Effector memory CD4-positive, alpha-beta T cell (primary cell): ENCODE measurements at places on chromosomes 7 and 10.

DNA sequence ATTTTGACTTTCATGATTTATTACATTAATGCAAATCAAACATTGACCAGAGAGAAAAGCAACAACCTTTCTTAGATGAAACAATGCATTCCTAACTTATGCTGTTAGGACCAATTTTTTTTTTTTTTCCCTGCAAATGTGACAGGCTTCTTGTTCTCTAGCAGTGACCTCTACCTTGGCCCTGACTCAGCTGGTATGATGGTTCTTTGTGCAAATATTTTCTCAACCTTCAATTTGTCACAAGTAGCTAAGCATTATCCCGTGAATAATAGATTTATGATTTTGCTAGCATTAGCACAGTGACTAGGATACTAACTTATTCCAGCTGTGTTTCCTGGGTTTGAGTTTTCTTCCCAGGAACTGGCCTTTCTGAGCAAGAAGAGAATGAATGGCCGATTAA lies 64.9 kb downstream of the PPP1R9A start:
- H3K27me3 ChIP-seq, result no peaks in the 10 kb centered on the region
- no peak overlapping the region for H3K4me3 ChIP-seq

DNA sequence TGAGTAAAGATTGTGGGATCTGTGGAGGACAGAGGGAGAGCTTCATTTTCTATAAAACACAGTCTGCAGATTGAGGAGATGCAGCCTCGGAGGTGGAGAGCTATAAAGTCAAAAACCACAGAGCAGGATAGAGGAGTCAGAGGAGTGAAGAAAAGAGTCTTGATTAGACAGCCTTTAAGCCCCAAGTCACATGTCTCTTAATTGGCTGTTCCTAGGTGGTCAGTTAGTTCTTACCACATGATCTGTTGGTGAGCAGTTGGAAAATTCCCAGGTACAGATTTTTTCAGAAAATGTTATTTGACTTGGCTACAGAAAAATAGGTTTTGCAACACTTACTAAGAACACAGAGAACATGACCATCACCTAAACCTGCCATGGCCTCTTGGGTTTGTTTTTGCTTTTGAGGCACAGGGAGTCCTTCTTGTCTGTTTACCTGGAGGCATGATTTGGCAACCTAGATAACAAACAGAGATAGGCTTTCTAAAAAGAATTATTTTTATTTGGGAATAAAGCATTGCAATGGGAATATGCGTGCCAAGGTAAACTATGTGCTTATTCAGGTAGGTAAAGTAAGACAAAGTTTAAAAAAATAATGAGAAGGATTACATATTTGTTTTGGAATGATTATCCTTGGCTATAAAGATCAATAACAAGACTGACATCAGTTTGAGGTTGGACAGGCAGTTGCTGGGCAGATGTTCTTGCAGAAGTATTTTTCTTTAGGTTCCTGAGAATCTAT lies 604 bp upstream of the CYP3A43 start:
- no peaks in the 10 kb centered on the region for H3K27me3 ChIP-seq
- no peak for DNase-seq
- H3K27ac ChIP-seq, result no peak overlapping the region
- no peak overlapping the region for H3K4me3 ChIP-seq
- H3K4me1 ChIP-seq, result no peaks in the 10 kb centered on the region

DNA sequence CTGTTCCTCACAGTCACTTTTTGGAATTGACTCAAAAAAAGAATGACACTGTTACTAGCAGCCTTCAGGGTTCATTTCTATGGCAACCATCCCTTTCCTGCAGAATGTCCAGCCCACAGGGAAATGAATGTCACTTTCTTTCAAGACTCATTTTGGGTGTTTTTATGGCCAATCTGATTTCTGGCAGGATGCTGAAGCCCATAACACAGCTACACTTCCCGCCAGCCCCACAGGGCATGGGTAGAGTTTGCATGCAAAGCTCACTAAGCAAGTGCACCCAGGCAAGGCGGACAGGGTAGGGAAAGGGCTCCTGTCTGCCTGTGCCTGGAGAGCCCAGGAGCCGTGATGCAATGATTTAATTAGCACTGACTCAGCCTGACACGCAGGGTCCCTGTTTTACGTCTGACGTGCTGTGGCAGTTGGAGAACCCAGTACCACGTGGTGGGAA lies 26.1 kb upstream of the GPAM start:
- no peak overlapping the region for H3K4me3 ChIP-seq
- no peaks in the 10 kb centered on the region for H3K4me1 ChIP-seq
- H3K27me3 ChIP-seq, result no peaks in the 10 kb centered on the region
- H3K36me3 ChIP-seq, result no peaks in the 10 kb centered on the region

DNA sequence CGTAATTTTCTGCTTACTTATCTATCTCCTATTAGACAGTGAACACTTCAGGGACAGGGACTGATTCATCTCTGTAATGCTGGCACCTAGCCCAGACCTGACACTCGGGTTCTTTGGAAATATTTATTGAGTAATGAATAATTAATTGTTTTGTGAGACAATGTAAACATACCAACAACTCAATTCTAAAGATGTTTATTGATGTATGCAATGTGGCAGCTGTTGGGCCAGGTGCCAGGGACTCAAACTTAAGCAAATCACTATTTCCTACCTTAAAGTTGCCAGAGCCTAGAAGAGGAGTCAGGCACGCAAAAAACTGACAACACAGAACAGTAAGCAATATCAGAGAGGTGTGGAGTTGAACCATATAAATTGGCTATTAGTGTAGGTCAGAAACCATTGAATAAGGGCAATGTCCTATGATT lies 63.6 kb upstream of the BMPER start:
- no peak for DNase-seq
- no peak overlapping the region for H3K4me3 ChIP-seq
- H3K36me3 ChIP-seq, result no peaks in the 10 kb centered on the region
- H3K27ac ChIP-seq, result no peak overlapping the region
- no peaks in the 10 kb centered on the region for H3K27me3 ChIP-seq

- no peaks in the 10 kb centered on the region for H3K27me3 ChIP-seq
- H3K36me3 ChIP-seq, result no peaks in the 10 kb centered on the region
- DNase-seq, result no peak
- H3K4me3 ChIP-seq, result no peak overlapping the region
Measured at GRCh38 chr10:5512331-5512730, 12.4 kb upstream of the CALML3 start.

- H3K27ac ChIP-seq, result no peak overlapping the region
- H3K27me3 ChIP-seq, result no peaks in the 10 kb centered on the region
- H3K4me3 ChIP-seq, result no peak overlapping the region
- no peaks in the 10 kb centered on the region for H3K4me1 ChIP-seq
- DNase-seq, result no peak
Measured at GRCh38 chr10:102313221-102313896, 68.0 kb downstream of the GBF1 start.

- H3K27me3 ChIP-seq, result no peaks in the 10 kb centered on the region
- DNase-seq, result no peak
- no peak overlapping the region for H3K4me3 ChIP-seq
- H3K27ac ChIP-seq, result no peak overlapping the region
Measured at GRCh38 chr10:112258407-112258806, 24.8 kb upstream of the TECTB start.

DNA sequence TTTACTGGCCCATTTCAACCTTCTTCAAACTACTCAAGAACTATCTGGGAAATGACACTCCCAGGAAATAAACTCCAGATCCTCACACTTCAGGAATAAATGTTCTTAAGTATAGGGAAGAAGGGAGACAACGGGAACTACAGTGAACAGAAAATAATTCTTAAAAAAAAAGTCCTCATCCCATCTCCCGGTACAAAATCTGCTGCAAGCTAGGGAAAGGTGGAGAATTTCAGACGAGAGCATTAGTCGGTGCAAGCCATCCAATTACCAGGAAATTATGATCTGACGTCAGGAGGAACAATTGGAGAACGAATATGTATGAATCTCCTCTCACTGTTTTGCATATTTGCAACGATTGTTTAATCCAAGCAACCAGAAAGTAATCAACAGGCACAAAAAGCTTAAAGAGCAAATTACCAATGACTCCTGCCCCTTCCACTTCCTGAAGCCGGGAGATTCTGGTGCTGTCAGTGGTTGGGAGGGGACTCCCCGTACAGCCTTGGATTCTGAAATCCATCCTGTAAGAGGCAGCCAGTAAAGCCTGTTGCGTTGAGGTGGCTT lies 15.1 kb upstream of the GATA3 start:
- H3K27me3 ChIP-seq, result peaks cover 93% of the 10 kb centered on the region
- H3K4me3 ChIP-seq, result no peak overlapping the region
- DNase-seq, result no peak
- no peak overlapping the region for H3K27ac ChIP-seq
- no peaks in the 10 kb centered on the region for H3K36me3 ChIP-seq

DNA sequence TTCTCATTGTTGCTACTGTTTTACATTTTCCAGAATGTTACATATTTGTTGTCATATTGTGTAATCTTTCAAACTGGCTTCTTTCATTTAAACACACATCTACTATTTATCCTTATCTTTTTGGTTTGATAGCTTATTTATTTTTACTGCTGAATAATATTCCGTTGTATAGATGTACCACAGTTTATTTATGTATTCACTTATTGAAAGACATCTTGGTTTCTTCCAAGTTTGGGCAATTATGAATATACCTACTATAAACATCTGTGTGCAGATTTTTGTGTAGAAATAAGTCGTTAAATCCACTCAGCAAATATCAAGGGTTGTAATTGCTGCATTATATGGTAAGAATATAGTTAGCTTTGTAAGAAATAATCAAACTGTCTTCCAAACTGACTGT lies 669.2 kb downstream of the TNS3 start:
- H3K27me3 ChIP-seq, result no peaks in the 10 kb centered on the region
- no peaks in the 10 kb centered on the region for H3K36me3 ChIP-seq
- DNase-seq, result no peak
- no peaks in the 10 kb centered on the region for H3K4me1 ChIP-seq

DNA sequence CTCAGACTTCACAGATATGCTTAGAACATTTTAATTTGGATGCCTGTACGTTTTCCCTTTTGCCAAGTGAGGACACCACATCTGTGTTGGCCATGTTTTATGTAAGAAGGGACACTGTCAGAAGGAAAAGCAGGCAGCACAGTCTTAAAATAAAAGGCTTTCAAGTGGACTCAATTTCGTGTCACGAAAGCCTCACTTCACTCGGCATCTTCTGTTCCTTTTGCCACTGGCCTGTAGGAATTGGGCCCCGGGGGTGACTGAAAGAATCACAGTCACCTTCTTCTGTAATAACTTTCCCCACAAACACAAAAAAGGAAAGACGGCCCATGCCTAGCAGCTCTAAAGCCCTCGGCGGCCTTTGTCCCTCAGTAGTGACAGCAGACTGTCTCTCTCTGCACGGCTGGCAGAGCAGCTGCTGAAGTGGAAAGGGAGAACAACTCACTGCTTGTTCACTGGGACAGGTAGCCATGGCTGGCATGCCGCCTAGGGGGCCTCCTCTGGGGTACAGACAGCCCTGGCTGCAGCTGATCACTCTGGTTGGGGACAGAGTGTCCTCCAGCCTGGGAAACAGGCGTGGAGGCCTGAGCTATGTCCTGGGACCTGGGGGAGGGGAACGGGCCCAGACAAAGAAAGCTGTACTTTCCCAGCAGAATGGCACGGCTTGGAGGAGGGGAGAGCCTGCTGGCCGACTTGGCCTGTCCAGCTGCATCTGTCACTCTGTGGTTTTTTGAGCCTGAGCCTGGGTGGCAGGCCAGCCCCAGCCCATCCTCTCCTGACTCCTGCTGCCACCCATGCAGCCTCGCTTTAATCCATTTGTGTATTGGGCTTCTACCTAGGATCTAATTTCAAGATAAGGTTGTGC lies 4.4 kb downstream of the RASSF4 start:
- H3K27ac ChIP-seq, result no peak overlapping the region
- no peaks in the 10 kb centered on the region for H3K27me3 ChIP-seq
- H3K36me3 ChIP-seq, result no peaks in the 10 kb centered on the region
- DNase-seq, result no peak
- no peak overlapping the region for H3K4me3 ChIP-seq

DNA sequence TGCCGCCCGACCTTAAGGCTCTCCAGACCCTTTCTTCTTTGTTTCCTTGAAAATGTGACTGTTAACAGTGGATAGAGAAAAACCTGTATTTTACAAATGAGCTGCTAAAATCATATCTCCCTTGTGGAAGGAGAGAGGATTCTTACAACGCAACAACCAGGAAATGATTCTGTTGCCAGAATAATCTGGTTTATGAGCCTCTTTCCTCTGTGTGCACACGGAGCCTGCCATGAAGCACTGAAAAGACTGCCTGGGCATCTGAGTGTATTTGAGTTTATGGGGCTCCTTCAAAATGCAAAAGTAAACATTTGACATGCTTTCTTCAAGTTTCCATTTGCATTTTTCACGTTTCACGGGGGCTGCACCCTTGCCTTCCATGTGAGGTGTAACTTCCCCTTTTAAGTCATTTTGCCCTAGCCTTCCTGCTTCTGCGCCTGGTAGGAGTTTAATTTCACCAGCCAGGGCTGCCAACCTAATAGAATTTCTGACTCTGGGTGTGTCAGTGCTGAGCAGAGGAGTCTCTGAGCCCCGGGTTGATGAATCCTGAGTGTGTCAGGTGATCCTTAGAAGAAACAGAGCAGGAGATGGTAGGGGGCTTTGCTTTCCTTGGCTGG lies 101.2 kb downstream of the GRB10 start:
- no peaks in the 10 kb centered on the region for H3K27me3 ChIP-seq
- H3K4me3 ChIP-seq, result no peak overlapping the region
- DNase-seq, result no peak
- no peaks in the 10 kb centered on the region for H3K36me3 ChIP-seq

DNA sequence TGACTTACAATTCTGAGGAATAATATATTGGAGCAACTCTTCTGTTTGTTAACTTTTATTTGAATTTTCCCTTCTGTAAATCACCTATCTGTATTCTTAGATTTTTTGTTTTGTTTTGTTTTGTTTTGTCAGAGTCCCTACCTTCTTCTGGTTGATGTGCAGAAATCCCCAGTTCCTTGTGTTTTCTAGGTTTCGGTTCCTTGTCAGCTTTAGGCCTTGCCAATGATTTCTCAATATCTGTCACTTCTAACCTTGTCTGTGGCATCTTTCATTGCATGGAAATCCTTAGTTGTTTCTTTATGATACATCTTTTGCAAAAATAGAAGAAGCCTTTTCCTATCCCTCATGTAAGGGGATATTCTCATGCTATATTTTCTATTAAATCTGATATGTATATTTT lies 21.7 kb upstream of the ST8SIA6 start:
- no peaks in the 10 kb centered on the region for H3K36me3 ChIP-seq
- H3K27me3 ChIP-seq, result no peaks in the 10 kb centered on the region
- H3K4me1 ChIP-seq, result no peaks in the 10 kb centered on the region
- no peak overlapping the region for H3K27ac ChIP-seq

DNA sequence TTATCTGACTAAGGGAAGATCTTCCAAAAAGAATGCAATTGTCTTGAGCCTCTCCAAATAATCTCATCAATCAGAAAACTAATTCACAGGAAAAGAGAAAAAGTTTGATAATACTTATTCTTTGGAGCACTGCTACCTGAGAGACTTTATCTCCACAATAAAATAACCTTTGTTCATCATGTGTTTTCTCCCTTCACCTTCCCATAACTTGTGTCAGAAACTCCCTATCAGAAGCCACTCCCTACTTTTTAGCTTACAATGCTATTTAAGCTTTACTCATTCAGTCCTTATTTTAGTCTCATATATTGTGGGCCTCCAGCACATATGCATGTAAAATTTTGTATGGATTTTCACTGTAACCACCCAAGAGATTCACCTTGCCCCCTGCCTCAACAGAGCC lies 998 bp downstream of the CYP3A43 start:
- DNase-seq, result no peak
- no peak overlapping the region for H3K27ac ChIP-seq
- no peaks in the 10 kb centered on the region for H3K4me1 ChIP-seq
- no peaks in the 10 kb centered on the region for H3K36me3 ChIP-seq
- H3K4me3 ChIP-seq, result no peak overlapping the region
- no peaks in the 10 kb centered on the region for H3K27me3 ChIP-seq

GRCh38 chr7:30684351-30684750 lies 2.1 kb upstream of the CRHR2 start:
- peaks cover 13% of the 10 kb centered on the region for H3K27me3 ChIP-seq
- peaks cover 12% of the 10 kb centered on the region for H3K4me1 ChIP-seq
- DNase-seq, result no peak
- no peak overlapping the region for H3K4me3 ChIP-seq
- no peak overlapping the region for H3K27ac ChIP-seq
